8988T (cell line): ENCODE measurements at places on chromosomes 6 and 20.

DNA sequence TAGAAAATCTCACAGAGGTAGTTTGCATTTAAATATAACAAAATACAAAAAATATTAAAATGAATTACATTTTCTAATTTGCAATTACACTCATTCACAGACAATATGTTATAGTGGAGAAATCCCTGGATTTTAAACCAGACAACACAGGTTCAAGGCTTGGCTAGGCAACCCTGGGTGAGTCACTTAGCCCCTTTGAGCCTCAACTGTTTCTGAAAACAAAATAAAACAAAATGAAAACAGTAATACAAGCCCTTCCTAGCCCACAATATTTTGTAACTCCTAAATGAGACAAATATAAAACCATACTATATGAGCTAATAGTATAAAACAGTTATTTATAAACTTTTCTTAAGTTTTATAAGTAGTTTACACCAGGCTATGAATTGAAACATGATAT lies 41.0 kb downstream of the UQCC1 start:
- DNase-seq, result no peak

DNA sequence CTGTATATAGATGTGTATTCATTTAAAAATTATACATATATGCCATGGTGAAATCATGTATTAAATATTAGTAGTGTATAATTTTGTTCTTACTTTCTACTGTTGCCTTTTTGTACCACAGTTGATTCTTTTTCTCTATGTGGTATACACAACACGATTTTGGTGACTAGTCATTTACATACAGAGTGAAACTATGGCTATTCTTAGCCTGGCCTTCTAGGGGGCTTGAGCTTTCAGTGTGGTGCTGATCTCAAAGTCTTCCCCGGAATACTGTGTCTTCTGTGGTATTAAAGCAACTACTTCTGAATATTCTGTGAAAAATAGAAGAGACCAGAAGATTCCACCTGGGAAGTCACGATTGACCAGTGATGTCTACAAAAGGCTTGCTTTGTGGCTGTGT lies 301.9 kb downstream of the UTRN start:
- DNase-seq, result no peak

GRCh38 chr6:154414021-154414813 lies 57.6 kb upstream of the IPCEF1 start:
- no peak for DNase-seq

DNA sequence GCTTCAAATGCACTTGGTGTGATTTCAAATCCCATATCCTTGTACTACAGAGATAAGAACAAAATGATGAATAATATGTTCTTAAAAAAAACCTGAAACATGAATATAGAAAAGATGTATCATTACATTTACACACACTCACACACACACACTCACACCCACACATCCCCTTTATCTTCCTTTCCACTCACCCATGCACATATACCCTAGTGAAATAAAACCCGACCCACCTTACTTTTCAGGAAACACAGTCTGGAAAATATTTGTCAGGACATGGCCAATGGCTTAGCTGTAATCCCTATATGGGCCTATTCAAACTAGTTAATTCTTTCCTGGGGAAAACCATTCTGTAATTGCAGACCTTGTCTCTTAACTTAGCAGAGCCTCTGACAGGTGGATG lies 60.8 kb upstream of the EDN1 start:
- no peak for DNase-seq

GRCh38 chr20:1373614-1374013 lies 19.2 kb downstream of the FKBP1A start:
- DNase-seq, result no peak

DNA sequence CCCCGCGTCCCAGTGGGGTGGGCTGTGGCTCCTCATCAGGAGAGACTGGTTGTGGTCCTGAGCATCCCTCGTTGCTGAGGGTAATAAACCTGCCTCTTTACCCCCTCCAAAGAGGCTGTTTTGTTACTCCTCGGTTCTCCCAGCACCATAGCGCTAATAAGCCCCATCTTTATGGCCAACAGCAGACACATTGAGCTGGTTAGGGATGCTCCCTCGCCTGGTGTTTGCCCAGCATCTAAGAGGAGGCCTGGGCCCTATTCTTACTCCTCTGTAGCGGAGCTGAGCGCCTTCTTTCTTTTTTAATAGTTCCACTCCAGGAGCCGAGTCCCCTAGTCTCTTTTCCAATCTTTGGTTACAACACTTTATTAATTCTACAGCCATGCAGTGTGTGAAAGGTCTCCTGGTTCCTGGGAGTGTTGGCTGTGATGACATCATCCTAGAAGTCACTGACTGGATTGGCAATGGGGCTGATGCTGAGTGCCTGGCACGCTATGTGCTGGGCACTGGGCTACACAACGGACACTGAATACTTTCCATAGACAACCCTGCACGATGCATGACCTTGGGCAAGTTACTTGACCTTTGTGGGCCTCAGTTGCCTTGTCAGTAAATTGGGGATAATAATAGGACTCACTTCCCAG lies 50.6 kb upstream of the CCDC167 start:
- DNase-seq, result no peak

GRCh38 chr6:208938-209337 lies 83.3 kb upstream of the DUSP22 start:
- DNase-seq, result no peak

DNA sequence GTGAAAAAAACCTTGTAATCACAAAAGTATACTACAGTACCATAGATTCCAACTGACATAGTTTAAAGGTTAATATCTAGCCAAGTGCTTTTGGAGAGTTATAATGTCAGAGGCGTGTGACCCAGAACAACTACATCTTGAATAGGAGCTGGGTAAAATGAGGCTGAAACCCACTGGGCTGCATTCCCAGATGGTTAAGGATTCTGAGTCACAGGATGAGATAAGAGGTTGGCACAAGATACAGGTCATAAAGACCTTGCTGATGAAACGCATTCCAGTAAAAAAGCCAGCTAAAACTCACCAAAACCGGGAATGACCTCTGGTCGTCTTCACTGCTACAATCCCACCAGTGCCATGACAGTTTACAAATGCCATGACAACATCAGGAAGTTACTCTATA lies 22.4 kb upstream of the KIAA0408 start:
- DNase-seq, result no peak

DNA sequence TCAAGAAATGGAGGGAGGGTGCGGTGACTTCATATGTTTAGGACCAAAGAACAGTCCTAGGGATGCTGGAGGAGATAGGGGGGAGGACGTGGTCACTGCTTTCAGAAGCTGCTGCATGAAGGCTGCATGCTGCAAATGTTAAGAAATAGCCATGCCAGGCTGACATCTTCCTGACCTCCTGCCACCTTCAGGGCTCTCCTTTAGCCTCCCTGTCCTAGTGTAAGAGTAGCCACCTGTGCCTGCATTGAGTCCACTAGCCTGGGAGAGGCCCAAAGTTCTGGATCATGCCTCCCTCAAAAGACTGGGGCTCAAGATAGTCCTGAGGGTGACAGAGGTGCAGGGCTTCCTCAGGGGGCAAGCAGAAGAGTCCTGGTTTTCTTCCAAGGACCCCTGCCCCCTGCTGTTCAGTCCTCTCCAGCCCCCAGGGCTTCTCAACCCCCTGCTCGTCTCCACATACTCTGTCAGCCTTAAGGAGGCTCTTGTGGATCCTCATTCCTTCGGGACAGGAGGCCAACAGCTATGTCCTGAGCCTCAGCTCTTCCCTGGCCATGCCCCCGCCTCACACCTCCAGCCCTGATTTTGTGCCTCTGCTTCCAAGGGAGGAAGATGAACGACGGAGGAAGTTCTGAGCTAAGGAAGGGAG lies 96.3 kb downstream of the MRPL14 start:
- no peak for DNase-seq

DNA sequence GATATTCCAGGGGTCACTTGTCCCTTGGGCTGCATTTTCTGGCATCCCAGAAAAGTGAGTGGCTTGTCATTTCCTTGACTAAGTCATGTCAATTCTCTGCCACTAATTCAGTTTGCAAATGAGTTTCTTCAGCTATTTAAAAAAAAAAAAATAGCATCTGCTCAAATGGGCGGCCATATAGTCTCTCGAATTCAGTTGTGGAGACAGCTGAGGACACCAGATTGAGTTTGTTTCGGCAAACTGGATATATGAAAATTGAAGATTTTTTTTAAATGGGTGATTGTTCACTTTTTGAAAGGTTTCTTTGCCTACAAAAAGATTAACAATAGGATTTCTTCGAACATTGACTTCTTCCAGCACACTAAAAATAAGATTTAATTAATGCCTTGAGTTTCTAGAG lies 96.3 kb upstream of the TIAM2 start:
- DNase-seq, result no peak

DNA sequence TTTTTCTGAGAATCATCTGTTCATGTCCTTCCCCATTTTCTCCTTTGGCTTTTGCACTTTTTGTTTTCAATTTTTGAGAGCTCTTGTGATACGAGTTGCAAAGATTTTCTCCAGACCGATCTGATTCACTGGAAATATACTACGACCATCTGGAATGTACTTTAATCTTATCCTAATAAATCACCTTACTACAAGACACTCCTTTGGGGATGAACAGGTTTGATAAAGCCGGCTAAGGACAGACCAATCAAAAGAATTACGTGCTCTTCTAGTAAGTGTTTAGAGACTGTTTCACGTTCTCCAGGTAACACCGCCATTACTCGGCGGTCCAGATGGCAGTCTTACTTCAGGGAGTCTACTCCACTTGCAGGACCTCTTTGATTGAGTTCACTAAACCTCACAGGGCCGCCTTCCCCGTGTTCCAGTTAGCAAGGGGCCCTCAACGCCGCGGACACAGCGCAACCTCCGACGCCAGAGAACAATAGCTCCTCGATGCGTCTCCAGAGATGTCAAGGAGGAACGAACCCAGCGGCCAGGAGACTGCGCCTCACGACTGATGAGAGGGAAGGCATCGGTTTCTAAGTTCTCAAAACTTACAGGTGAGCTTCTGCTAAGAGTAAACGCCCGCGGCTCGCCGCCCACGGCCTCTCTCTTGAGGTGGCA lies 920 bp upstream of the WTAP start:
- peak; percentile 18 for DNase-seq

GRCh38 chr6:168988801-168989200 lies 264.8 kb downstream of the THBS2 start:
- no peak for DNase-seq

DNA sequence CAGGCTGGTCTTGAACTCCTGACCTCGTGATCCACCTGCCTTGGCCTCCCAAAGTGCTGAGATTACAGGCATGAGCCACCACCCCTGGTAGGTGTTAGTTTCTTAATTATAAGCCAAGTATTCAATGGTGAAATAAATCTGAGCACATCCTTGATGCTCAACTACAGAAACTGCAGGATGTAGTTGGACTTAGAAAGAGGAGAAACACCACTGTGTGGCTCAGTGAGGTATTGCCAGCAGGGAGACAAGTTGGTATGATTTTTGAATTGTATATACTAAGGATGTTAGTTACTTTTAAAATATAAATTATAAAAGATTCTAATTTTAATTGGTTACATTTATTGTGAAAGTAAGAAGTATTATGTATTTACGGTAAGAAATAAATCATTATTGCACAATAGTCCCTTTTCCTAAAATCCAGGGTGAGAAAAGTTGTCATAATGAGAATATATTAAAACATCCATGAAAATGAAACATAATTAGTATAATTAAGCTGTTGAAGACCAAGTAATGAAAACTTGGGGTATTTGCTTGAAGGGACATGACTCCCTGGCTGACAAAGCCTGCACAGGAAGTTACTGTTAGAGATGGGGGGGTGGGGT lies 17.6 kb downstream of the SLC18B1 start:
- DNase-seq, result no peak

DNA sequence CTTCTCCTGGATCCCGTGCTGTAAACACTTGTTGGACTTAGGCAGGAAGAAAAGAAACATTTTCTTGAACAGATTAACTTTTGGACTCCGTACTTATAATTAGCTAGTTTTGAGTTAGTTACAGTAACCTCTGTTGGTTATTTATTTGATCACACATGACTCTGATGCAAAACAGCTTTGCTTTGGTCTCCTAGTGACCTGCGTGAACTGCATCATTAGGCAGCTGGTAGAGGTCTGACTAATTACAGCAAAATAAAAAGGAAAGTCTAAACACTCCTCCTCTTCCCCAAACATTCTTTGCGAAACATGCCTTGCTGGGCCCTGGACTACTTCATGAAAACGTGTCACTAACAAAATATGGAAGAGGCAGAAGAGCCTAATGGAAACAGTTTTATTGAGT lies 61.1 kb upstream of the ZFP64 start:
- DNase-seq, result no peak

DNA sequence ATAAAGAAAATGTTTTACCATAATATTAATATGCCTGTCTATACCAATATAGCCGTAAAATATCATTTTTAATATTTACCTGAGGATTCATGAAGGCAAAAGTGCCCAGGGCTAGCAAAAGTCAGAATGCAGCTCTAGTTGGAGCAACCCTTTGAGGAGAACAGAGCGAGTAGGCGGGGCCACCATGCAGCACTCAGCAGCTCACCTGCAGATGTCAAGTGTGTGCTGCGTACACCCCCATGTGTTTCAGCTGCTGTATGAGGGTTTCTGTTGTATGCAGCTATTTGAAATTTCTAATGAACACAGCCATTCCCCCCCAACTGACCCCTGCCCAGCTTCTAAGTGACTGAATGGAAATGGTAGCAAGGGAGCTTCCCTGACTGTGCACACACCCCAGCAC lies 508.0 kb downstream of the QKI start:
- DNase-seq, result no peak

DNA sequence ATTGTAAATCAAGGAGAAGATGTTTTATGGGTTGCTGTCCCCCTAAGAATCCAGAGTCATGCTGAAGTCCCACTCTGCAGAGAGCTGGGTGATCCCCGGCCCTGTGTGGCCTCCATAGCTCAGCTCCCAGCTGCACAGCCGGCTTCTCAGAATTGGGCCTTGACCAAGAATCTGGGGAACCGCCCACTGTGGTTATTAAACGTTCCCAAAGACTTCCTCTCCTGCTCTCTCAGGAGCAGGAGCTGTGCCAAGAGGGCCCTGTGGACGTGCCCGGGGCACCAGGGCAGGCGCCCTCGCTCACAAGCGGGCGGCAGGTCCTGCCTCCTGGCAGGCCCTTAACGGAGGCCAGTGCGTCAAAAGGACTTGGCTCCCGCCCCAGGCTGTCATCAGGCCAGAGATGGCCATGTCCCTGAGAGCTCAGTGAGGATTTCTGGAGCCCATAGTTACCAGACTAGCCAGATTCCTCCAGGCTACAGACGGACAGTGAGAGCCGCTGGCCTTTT lies 30.4 kb downstream of the ZC3H12D start:
- no peak for DNase-seq

GRCh38 chr6:14241255-14242070 lies 123.9 kb downstream of the CD83 start:
- no peak for DNase-seq

- no peak for DNase-seq
Observed at GRCh38 chr6:19337101-19337500, 500.1 kb upstream of the ID4 start.

DNA sequence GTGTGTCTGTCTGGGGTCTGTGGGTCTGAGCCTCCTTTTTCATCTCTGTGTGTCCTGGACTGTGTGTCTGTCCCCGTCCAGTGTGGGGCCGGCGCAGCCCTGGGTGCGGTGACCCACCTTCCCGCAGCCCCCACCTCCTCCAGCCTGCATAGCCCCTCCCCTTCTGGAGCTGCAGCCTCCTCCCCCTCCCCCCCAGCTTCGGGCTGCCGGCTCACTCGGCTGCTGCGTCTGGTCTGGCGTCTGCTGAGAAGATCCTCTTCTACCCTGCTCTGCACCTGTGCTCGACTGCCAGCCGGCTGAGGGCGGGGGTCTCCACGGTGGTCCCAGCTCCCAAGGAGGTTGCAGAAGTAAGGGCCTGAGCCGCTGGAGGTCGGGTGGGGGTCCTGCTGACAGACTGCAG lies 7.6 kb upstream of the LKAAEAR1 start:
- DNase-seq, result no peak
